ENCODE measurements at places on chromosomes 3 and 15.
A peak's percentile ranks its signal among the peaks of the same experiment; 100 is the strongest.

- DNase-seq = no peak
These were observed 70.3 kb upstream of the ARL8B start for GRCh38 chr3:5051772-5052171.

DNA sequence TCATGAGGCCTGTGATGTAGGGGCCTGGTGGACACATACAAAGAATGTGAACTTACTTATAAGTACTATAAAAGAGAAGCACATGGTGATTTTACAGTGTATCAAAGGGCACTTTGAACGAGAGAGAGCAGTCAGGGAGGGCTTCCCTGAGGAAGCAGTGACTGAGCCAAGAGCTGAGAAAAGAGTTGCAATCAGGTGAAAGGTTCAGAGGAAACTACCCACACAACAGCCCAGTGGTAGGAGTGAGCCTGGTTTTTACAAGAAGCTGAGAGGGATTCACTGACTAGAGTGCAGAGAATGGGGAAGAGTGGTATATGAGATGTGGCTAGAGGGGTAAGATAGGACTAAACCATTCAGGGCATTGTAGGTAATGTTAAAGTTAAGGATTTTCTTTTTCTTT, 57.1 kb downstream of the CALML4 start:
- no peak for DNase-seq

DNA sequence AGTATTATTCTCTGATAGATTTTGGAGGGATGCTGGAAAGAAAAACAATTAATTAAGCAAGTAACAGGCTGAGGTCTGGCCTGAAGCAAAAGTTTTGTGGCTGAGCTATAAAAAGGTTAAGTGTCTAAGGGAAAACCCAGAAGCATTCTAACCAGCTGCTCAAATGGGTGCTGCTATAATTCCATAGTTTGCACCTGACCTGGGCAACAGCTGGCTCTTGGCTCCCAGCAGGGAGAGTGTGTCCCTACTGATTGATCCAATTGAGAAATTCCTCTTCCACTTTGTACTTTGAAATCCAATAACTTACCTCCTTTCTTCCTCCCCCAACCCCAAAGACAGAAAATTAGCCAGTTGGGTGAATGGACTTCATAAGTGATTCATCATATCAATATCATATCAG, 27.7 kb upstream of the SMAD3 start:
- DNase-seq = no peak

- DNase-seq = no peak
These were observed 43.6 kb downstream of the FOXB1 start for GRCh38 chr15:60047701-60048100.

DNA sequence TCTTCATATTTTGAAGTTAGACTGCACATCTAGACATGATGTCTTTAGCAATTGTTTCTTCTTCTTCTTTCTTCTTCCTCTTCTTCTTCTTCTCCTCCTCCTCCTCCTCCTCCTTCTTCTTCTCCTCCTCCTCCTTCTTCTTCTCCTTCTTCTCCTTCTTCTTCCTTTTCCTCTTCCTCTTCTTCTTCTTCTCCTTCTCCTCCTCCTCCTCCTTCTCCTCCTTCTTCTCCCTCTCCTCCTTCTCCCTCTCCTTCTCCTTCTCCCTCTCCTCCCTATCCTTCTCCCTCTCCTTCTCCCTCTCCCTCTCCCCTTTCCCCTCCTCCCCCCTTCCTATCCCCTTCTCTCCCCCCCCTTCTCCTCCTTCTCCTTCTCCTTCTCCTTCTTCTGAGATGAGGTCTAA, 21.9 kb downstream of the TCF12 start:
- no peak for DNase-seq

GRCh38 chr15:91889111-91889815, 35.8 kb downstream of the SLCO3A1 start:
- no peak for DNase-seq

DNA sequence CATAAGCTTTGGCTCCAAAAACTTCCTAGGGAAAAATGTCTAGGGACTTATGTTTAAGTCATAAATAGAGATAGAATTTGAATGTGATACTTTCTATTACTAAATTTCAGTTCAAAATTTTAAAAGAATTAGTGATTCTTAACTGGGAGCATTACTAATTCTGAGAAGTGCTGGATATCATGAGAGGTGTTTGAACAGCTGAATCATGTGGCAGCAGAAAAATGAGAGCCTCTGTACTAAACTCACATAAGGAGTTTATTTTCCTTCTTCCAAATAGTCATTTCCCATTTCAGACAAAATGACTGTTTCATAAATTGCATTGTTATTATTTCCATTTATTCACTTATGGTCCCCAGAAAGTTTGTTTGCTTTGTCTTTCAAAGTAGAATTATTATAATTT, 62.7 kb downstream of the SLMAP start:
- DNase-seq = no peak

DNA sequence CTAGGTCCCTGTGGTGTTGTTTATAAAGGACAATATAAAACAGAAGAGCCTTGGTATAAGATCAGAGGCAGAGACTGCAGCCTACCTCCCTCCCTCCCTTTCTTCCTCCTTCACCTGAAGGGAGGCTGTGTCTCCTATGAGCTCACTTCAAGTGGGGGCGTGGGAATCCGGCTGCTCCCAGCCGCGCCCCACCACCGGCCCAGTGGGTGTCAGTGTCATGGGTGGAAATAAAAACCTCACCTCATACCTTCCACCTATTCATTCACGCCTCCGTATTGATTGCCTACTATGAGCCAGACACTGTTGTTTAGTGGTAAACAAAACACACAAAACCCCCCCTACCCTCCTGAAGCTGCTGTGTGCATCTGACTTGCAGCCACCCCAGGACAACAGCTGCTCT, 181.9 kb downstream of the PDZRN3 start:
- no peak for DNase-seq

DNA sequence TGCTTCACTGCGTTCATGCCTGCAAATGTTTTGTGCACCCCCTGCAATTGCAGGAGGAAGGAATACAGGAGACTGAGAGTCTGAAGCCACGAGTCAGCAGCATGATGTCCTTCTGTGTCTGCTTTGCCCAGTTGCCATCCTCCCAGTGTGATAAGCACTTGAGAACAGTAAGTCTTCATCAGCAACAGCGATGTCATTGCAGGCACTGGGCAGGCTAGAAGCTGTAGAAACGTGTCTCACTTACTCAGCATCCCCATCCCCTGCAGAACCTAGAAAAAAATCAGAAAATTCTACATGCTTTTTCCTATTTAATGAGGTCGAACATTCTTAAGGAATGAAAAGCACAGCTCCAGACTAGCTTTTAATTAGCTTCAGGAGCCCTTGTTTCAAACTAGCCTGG, 156.5 kb upstream of the LPP start:
- no peak for DNase-seq

GRCh38 chr15:89192766-89193165, 28.6 kb downstream of the RLBP1 start:
- DNase-seq = no peak

- no peak for DNase-seq
These were observed 58.1 kb downstream of the FEM1B start for GRCh38 chr15:68335655-68336054.

GRCh38 chr3:165491487-165491886, 295.3 kb upstream of the SLITRK3 start:
- DNase-seq = no peak

DNA sequence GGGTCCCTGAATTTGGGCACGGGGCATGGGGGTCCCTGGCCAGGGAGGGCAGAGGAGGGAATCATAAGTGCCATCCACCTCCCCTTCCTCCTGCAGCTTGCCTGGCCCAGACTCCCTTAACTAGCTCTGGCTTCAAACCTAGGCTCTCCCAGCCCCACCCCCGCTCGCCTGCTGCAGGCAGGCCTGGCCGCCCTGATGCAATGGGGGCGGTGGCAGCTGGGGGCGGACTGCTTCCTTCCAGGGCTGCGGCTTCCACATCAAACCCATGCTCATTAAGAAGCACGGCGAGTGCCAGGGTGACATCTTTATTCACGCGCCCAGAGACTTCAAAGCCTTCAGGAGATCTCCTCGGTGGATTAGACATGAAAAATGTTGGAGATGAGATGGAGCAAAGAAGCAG, 123.1 kb downstream of the TPRA1 start:
- DNase-seq = no peak

GRCh38 chr15:91289324-91289723, 189.3 kb downstream of the SV2B start:
- no peak for DNase-seq

DNA sequence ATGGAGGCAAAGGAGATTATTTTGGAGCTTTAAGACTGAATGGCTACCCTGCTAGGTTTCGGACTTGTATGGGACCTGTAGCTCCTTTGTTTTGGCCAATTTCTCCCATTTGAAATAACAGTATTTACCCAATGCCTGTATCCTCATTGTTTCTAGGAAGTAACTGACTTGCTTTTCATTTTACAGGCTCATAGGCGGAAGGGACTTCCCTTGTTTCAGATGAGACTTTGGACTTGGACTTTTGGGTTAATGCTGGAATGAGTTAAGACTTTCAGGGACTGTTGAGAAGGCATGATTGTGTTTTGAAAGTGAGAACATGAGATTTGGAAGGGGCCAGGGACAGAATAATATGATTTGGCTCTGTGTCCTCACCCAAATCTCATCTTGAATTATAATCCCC, 10.5 kb downstream of the EIF5A2 start:
- no peak for DNase-seq

- no peak for DNase-seq
These were observed 7.1 kb downstream of the TJP1 start for GRCh38 chr15:29815000-29815710.

DNA sequence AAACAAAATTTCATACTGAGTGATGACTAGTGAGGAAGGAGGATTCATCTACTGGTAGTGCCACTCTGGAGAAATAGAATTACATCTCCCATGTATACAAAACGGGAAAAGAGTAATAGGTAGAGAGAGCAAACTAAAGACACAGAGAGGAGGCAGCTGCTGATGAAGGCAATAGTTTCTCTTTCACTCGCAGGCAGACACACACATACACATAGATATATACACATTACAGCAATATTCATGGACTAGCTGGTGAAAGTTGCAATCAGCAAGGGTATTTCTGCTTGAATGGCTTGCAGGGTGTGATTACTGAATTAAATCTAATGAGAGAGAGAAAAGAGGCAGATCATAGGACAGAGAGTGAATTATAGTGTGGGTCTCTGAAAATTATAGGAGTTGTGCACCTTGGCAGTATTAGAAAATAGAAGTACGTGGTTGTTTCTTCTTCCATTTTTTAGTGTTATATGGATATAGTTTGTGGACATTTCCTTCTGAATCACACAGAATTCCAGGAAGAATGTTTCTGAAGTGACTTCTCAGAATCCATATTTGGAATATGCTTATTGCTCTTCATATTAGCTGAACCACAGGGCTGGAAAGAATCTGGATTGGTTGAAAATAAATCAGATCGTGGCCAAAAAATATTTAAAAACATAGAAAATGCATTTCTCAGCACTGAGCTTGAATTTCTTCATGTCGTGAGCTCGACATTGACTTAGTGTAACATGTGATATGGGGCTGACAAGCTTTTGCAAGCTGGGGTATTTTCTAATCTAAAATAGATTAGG, 991.2 kb downstream of the TUSC7 start:
- no peak for DNase-seq

- no peak for DNase-seq
These were observed 54.7 kb downstream of the CTDSPL2 start for GRCh38 chr15:44482090-44482489.

DNA sequence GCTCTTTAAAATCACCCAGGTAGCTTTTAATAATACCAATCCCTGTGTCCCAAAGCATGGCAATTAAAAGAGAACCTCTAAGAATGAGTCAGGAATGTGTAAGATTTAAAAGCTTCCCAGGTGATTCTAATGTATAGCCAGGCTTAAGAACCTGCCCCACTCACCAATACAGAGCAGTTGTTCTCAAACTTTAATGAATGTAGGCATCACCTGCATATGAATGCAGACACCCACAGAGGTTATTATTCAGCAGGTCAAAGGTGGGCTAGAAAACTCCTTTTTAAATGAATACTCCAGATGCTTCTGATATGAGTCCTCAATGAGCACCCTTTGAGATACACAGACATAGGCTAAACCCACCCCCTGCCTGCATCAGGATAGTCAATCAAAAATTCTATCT, 298.1 kb upstream of the KCNMB2 start:
- DNase-seq = no peak

DNA sequence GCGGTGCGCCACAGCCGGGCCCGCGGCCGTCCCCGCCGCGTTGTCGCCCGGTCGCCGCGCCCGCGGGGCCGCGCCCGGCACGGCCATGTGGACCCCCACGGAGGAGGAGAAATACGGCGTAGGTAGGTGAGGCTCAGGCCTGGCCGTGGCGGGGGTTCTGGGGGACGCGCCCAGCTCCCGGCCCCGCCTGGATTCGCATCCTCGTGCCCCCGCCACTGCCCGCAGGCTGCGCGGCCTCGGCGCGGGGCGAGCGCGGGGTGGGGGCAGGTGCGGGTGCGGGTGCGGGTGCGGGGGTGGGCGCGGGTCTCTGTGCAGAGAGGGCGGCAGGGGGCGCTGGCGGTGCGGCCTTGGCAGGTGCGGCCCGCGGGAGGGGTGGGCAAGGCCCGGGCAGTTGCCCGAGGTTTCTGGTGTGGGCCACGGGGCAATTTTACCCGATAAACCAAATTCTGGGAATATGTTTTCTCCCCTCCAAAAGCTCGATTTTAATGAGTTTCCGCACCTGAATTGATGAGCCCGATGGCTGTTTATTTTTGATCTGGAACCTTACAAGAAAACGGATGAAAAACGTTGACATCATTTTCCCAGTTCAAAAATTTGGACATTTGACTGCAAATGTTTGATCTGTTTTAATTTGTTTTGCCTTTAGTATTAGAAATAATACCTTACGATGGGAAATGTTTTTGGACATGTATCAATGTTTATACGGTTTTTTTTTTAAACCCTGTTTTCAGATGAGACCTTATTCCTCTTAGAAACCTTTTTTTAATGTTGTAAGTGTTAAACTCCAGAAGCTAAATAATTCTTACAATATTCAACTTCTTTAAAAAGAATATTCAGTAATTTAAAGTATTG, 678 bp downstream of the DOCK3 start:
- DNase-seq = peak; percentile 54

DNA sequence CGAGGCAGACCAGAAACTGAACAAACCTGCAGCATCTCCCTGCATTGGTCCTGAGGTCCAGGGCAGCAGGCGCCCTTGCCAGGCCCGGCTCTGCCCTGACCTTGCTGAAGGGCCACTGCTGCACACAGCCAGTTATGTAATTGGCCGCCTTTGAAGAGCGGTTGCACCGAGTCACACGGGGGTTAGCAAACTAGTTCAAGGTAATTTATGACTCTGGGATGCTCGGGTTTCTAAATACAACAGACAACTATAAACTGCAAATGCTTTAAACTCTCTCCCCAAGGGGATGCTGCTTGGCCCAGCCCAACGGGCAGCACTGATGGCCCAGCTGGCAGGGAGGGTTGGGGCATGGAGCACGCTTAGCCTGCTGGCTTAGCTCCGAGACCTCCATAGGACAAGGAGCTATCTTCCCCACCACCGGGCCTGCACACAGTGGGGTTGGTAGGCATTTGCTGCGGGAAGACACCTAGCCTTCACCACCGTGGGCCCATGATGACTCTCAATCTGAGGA, 60.3 kb upstream of the IQSEC1 start:
- no peak for DNase-seq

- DNase-seq = no peak
These were observed 117.9 kb downstream of the HERC1 start for GRCh38 chr15:63715818-63716217.

Measured in T-helper 2 cell treated with Interferon-gamma antibody and Interleukin-4, amounts not matched to agents 5 μg/mL and 100 μg/mL, for 36 hours (primary cell).